ENCODE measurements at places on chromosomes 7 and 10. TPM values are rescaled to one million over a fixed set of nuclear protein-coding genes. Genes with fewer than 3 reads are reported as not detected.

The STAG3 gene
- total RNA-seq, result 1.7 TPM

The TRIM73 gene
- 4.1 TPM for total RNA-seq

GRCh38 chr7:24505968-24506367 is 67.3 kb upstream of the PALS2 start:
- DNase-seq, result no peak

- DNase-seq, result no peak
Measured at GRCh38 chr7:28347475-28348318, 64.6 kb upstream of the CREB5 start.

DNA sequence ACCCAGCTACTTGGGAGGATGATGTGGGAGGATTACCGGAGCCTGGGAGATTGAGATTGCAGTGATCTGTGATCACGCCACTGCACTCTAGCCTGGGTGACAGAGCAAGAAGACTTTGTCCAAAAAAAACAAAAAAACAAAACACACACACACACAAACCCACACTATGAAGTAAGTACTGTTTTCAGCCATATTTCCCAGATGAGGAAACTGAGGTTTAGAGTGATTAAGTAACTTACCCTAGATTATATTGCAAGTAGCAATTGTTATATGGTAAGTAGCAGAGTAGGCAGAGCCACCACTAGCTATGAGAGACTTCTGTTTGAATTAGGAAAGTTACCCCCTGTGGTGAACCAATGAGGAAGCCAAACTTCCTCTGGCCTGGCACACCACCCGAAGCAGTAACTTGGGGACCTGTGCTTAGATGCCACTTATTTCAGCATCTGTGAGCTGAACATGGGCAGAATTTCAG is 61.9 kb downstream of the MCU start:
- DNase-seq, result no peak

The ELOVL3 gene
- 1.2 TPM for total RNA-seq

DNA sequence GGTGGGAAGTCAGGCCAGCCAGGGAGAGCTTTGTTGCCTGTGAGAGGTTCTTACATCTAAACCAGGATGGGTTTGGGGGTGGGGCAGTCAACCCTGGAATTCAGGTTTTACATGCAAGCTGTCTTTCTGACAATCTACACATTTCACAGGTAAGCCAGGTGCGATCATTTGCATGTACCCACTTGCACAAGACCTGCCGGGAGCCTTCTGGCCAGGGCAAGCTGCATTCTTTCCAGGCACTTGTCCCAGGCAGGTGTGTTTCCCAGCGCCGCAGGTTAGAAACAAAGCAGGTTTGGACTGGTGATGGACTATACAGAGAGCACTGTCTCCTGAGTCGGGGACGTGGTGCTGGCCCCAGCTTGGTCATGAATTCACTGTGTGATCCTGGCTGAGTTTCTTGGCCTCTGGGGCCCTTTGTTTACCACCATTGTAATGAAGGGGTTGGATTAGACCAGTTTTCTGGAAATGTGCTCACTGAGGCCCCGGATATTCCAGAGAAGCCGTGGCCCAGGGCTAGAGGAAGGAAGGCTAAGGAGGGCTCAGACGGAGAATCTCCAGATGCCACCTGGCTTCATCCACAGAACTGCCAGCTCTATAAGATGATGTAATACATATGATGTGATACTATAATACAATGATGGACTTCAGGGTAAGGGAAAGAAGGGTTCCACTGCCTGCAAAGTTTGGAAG is 205.2 kb upstream of the SVIL start:
- no peak for DNase-seq

The ASAH2B gene
- 3.3 TPM for total RNA-seq

The HOXA4 gene
- total RNA-seq, result 0.39 TPM

The SLC25A40 gene
- 43.7 TPM for total RNA-seq

DNA sequence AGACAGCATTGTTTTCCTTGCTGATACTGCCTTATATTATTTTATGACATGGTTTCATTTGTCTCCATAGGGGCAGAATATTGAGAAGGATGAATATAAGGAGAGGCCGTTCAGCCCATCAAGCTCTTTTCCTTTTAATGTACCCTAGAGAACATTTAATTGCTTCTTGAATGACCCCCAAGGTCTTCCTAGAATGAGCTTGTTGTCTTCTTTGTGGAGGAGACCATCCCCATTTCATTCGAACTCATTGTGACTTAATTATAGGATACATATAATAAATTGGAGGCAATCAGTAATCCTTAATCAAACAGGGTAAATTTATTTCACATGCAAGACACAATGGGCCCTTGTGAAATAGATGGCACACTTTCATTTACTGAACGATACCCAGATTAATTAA is 231.3 kb downstream of the MDFIC start:
- no peak for DNase-seq

GRCh38 chr10:786633-787474 is 97.4 kb upstream of the DIP2C start:
- DNase-seq, result no peak

- DNase-seq, result no peak
Measured at GRCh38 chr10:36281831-36282331, 639.8 kb upstream of the FZD8 start.

The ITGB8 gene
- total RNA-seq, result 4.9 TPM

The PKD2L1 gene
- total RNA-seq, result not detected

DNA sequence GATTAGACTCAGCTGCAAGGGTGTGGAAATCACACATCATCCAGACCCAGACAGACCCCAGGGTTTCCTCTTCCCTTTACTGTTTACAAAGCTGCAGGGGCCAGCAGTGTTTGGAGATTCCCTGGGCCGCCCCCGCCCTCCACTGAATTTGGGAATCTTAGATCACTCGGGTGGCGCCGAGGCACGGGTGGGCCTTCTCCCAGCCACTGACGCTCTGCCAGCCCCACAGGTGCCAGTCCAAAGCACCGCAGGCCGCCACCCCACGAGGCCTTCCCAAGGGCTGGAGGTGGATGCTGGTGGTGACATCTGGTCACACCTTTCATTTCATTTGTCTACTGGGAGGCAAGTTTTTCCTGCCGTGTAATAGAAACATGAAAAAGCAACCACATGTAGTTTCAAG is 439.4 kb upstream of the FOXK1 start:
- no peak for DNase-seq

GRCh38 chr10:13003004-13003403 is 1.5 kb upstream of the CCDC3 start:
- DNase-seq, result no peak

DNA sequence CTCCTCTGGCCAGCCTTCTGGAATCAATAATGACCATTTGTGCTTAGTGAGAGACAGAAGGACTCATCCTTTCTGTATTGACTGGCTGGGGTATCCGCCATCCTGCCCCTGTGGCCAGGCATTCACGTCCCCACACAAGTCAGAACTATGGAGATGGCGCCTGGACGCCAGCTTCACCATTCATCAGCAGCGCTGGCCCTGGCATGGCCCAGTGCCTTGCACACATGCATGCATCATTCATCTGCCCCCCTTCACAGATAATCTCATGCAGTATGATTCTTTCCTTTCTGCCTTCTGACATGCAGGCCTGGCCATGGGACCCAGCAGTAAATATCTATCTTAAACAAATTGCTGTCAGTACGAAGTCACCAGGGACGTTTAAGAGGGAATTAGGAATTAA is 114.8 kb upstream of the MKI67 start:
- DNase-seq, result no peak

- DNase-seq, result no peak
Measured at GRCh38 chr7:144531181-144531580, 127.7 kb upstream of the NOBOX start.

The CAMK2G gene
- total RNA-seq, result 41.4 TPM

Measured in Panc1 (cell line).